ENCODE measurements at places on chromosomes 13 and 19. TPM values are rescaled to one million over a fixed set of nuclear protein-coding genes. Genes with fewer than 3 reads are reported as not detected.

- DNase-seq: no peak
- no peak overlapping the region for H3K27ac ChIP-seq
- H3K27me3 ChIP-seq: no peaks in the 10 kb centered on the region
Measured at GRCh38 chr13:59837101-59837500, 326.6 kb downstream of the DIAPH3 start.

DNA sequence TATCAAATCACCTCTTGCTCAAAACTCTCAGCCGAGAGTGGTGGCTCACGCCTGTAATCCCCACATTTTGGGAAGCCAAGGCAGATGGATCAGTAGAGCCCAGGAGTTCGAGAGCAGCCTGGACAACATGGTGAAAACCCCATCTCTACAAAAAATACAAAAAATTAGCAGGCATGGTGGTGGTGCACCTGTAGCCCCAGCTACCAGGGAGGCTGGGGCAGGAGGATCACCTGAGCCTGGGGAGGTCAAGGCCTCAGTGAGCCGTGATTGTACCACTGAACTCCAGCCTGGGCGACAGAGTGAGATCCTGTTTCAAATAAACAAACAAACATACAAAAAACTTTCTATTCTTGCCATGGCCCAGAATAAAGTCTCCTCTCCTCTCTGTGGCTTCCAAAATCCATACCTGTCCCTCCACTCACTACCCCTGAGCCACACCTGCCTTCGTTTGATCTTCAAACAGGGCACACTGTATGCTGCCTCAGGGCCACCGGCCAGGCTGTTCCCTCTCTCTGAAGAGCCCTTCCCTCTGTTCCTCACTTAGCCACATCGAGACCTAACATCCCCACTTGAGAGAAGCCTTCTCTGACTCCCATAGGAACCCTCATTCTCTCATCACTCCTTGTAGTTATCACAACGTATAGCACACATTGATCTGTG lies 6.3 kb downstream of the LGI4 start:
- DNase-seq: no peak
- no peak overlapping the region for H3K27ac ChIP-seq
- H3K4me1 ChIP-seq: peaks cover 7% of the 10 kb centered on the region
- H3K27me3 ChIP-seq: no peaks in the 10 kb centered on the region
- H3K4me3 ChIP-seq: no peak overlapping the region
- H3K36me3 ChIP-seq: no peaks in the 10 kb centered on the region

GRCh38 chr19:47094557-47095475 lies 18.8 kb downstream of the ZC3H4 start:
- H3K27me3 ChIP-seq: no peaks in the 10 kb centered on the region
- H3K27ac ChIP-seq: peak overlapping the region; percentile 64
- peak overlapping the region; percentile 6 for H3K4me3 ChIP-seq
- peaks cover 28% of the 10 kb centered on the region for H3K4me1 ChIP-seq
- no peak for DNase-seq

The MBD3L3 gene
- total RNA-seq: not detected

The RXFP2 gene
- total RNA-seq: not detected
